ENCODE measurements at places on chromosomes 1 and 21. TPM values are rescaled to one million over a fixed set of nuclear protein-coding genes. Genes with fewer than 3 reads are reported as not detected.

DNA sequence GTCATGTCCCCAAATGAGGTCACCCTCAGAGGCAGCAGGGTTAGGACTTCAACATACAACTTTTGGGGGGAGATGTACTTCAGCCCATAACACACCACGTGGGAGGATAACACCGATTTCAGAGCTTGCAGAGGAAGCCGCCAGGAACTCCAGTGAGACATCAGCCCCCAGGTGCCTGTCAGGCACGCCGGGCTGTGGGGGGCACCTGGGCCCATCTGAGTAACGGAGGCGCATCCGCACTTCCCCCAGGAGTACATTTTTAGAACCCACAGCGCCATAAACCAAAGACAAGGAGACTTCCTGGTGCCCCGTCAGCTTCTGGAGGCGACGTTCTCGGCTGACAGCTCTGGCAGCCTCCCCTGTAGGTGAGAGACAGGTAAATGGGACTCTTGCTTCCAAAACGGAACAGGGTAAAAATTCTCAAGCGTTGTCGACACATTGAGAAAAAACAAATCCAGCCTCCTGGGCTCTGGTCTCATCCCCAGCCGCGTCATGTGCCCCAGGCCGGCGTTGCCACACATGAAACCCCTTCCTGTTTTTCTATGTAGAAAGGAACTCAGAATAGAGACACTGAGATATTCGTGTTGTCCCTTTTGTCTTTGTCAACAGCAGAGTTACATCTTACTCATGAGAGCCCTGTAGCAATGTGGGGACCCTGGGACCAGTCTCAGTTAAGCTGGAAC, 93.3 kb downstream of the PDE9A start:
- no peak for DNase-seq

- no peak for DNase-seq
Measured at GRCh38 chr1:59878370-59878769, 48.2 kb downstream of the CYP2J2 start.

Gene SPRR2F
- not detected for polyA plus RNA-seq

DNA sequence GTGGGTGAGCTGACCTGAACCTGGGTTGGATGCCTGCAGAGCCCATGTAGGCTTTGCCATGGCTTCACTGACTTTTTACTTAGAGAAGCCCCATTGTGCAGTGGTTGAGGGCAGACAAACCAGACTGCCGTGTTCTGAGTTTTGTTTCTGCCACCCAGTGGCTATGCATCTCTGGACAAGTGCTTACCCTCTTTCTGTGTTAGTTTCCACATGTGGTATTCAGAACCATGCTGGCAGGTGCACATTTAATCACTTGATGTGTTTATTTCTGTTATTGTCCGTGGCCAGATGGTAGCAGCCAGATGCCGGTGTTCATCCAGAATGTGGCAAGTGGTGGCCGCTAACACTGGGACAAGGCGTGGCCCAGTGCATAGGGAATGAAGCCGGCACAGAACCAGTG, 10.3 kb upstream of the PTPN7 start:
- no peak for DNase-seq

Gene IL20
- polyA plus RNA-seq: 4.7 TPM

DNA sequence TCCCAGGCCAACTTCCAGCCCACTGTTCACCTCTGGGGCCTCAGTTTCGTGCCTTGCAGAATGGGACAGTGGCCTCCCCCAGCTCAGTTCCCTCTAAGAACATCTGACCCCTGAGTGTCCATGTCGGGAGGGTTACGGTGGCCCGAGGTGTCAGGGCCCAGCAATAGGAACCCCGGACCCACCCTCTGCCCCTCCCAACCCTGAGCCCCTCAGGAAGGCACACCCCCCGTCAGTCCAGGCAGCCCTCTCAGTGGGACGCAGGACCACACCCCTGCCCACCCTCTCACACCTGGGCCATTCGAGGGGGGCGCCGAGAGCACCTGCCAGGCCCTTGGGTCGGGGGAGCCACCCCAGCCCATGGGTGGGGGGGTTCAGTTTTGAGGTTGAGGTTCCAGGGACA, 447 bp downstream of the TTC34 start:
- DNase-seq: no peak

- DNase-seq: no peak
Measured at GRCh38 chr1:9037476-9038337, 11.5 kb upstream of the SLC2A7 start.

DNA sequence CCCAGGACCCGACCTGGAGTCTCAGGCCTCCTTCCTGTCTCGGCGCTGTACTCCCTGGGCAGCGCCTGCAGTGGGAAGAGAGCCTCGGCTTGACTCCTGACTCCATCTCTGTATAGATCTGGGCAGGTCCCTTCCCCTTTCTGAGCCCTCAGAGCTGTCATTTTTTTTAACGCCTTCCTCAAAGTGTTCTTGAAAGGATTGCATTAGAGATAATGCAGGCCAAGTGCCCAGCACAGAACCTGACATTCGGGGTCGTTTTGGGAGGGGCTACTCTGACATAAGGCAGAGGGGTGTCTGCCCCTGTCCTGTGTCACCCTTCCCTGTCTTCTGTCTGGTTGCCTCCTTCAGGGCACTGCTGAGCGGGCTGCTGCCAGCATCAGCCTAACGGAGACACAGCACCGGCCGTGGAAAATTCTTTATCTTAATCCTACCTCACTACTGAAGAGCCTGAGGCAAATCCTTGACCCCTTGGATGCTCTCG, 271.6 kb downstream of the TRABD2B start:
- DNase-seq: no peak

DNA sequence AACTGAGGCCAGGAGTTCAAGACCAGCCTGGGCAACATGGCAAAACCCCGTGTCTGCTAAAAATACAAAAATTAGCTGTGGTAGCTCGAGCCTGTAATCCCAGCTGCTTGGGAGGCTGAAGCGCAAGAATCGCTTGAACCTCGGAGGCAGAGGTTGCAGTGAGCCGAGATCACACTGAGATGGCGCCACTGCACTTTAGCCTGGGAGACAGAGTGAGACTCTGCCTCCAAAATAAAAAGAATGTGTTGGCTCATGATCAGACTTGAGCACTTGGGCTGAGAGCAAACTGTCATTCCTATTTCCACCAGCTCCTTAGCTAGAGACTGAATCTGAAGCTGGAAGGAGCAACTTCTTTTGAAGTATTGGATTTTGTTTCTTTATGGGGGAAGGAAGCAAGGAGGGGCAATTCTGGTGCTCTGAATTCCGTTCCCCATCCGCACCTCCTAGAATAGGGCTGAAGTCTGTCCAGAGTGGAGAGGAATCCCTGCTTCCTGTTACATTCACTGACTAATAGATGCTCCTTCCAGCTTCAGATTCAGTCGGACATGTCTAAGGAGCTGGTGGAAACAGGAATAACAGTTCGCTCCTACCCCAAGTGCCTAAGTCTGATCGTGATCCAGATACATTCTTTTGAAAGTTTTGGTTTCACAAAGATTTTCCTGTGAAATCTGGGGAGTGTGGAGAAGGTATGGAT, 3.8 kb downstream of the ZNF672 start:
- DNase-seq: no peak

Gene PTPN22
- polyA plus RNA-seq: 0.07 TPM

- DNase-seq: no peak
Measured at GRCh38 chr1:26696654-26697430, 1.0 kb downstream of the ARID1A start.

GRCh38 chr1:73821520-73821919, 376.5 kb downstream of the LRRIQ3 start:
- no peak for DNase-seq

- DNase-seq: no peak
Measured at GRCh38 chr1:42319871-42320484, 15.1 kb downstream of the FOXJ3 start.

DNA sequence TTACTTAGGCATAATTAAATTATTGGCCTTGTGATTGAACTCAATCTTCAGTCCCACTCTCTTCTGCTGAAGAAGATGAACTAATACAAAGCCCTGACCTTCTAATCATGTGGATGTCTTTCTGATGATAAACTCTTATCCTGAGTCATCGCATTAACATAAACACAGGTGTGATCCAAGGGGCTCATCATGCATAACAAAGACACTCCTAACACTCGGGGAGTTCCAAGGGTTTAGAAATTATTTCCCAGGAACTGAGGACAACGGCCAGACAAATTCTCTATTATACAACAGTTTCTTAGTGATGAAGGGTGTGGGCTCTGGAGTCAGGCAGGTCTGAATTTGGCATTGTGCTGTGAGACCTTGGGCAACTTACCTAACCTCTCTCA, 18.0 kb downstream of the DUSP10 start:
- no peak for DNase-seq

GRCh38 chr1:56938646-56939045, 27.2 kb downstream of the C8B start:
- DNase-seq: no peak

DNA sequence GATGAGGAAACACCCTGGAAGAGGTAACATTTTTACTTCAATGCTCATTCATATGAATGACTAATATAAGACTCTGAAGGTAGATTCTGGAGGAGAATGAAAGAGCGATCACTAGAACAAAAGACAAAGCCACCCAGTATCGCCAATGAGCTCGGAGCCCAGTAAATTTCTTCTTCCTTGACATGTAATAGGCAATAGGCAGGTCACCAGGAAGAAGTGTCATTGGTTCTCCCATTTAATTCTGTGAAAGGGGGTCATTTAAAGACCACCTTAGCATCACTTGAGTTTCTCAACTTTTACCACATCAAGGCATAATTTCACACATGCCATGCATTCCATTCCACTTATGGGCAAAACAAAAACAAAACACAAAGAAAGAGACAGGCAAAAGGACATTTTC, 7.9 kb downstream of the TNFSF18 start:
- no peak for DNase-seq

DNA sequence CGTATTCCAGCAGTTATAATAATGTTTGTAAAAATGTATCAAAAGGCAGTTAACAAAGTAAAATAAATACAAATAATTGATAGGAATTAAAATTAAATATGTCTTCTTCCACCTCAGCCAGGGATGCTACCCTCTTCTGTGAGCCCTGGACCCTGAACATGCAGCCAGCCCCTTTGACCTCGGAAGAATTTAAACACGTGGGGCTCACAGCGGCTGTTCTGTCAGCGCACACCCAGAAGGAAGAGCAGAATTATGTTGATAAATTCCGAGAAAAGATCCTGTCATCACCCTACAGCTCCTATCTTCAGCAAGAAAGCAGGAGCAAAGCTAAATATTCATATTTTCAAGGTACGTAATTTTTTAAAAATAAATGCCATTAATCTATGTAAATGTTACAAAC, 26.5 kb downstream of the UTS2 start:
- no peak for DNase-seq

Gene SLFNL1
- polyA plus RNA-seq: 0.04 TPM

- no peak for DNase-seq
Measured at GRCh38 chr21:14737922-14738321, 191.8 kb upstream of the SAMSN1 start.

DNA sequence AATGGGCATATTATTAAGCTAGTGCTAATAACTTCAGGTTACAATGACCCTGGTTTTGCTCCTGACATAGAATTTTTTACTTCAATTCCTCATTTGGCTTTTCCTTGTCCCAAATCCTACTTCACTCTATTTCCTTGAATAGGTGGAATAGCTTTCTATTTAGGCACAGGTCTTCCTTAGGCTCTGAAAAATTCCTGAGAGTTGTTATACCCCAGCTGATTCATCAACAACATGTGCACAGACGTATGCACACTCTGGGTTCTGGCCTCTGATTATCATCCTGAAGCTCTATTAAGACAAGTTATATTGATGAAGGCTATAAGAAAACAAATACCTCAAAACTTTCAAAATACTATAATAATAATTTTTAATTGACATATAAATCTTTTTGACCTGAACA, 172.4 kb downstream of the NTMT2 start:
- no peak for DNase-seq

Gene LDLRAD1
- polyA plus RNA-seq: not detected

GRCh38 chr1:68197891-68198290, 34.4 kb downstream of the WLS start:
- no peak for DNase-seq

Gene RPS27
- 6,680 TPM for polyA plus RNA-seq

DNA sequence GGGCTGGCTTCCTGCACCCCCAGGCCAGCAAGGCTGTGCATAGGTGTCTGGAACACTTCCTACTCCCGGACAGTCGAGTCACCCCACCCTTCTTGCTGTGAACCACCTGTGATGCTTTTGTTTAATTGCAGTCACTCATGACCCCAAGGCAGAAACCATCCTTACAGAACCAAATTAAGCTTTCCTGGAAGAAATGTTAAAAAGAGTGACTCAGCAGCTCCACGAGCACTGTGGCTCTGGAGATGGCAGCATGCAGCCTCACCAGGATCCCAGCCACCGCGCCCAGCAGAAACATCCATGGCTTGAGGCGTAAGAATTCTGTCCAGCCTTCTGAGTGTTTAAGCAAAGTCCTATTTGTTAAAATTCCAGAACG, 28.8 kb downstream of the SNAP47 start:
- peak; percentile 81 for DNase-seq

Gene SLC22A15
- polyA plus RNA-seq: 9.3 TPM

- no peak for DNase-seq
Measured at GRCh38 chr1:24222008-24222605, 35.0 kb upstream of the IFNLR1 start.

GRCh38 chr1:46205141-46205540, 2.0 kb downstream of the LURAP1 start:
- no peak for DNase-seq

DNA sequence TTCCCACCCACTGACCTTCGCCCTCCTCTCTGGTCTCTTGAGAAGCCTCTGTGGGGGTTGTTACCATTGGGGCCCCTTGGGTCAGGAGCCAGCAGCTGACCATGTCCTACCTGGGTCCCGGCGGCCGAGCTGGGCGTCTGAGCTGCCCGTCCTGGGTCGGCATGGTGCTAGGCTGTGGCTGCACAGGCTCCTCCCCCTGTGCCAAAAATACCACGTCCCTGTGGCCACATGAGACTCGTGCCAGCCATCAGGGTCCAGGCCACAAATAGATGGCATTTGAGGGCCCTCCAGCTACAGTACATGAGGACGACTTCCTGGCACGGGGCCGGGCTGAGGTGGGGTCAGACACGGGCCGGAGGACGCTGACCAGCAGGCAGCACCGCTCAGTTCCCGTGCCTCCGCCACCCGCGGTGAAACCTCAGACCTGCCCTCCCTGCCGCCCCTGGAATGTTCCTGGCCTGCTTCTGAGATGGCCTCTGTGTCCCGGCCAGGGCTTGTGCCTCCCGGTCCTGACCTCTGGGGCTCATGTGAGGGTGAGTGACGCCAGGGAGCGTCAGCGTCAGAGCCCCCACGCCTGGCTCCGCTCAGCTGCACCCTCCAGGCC, at the start of gene PERM1:
Gene PERM1, minus strand, starts transcription at position 139 of the 604 bp plus-strand sequence. CDS start 1,064 bp downstream, outside the sequence.
- no peak for DNase-seq

Gene U2AF1
- 22.8 TPM for polyA plus RNA-seq

- DNase-seq: no peak
Measured at GRCh38 chr1:239922778-239923522, 168.7 kb upstream of the FMN2 start.

Data from keratinocyte (primary cell).